ENCODE measurements at places on chromosomes 5 and 9.

DNA sequence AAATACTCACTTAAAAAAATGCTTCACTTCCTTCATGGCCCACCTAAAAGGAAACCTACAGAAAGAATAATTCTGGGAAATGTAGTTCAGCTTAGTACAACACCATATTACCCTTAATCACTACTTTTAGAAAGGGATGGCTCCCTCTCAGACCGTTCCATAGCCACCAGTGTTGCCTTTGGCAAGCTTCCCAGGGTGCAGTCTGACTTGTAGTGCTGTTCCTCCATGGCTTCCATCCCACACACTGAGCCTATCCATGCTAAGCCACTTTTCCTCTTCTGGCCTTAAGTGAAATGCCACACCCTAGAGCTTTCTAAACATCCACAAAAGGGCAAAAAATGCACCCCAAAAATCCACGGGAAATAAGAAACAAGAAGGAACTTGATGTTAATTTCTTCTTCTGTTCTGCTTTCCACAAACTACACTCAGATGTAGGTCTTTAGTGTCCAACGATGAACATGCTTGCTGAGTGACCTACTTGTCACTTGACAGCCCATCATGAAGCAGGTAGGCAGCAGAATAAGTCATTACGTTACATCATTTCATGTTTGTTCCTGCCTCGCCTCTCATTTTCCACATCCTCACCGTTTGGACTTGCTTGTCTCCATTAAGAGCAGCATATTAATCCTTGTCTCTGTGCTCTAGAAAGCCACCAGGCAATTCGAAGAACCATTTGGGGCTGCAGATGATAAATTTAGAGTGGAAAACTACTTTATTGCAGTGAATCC, 391.1 kb upstream of the GRAMD2B start:
- DNase-seq, result peak; percentile 85

DNA sequence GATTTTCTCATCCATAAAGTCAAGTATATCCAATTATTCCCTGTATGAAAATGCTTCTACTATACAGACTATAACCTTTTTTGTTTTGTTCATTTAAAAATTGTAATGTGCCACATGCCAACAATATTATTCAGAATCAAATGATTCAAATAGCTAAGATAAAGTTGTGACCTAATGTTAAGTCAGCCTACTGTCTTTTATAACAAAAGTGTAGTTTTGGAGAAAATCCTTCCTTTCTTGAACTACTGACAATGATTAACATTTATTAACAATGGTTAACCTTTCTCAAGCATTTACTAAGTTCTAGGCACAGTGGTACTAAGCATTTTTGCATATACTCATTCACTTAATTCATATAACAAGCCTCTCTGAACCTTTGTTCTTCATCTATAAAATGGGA, 25.0 kb downstream of the CSF2 start:
- DNase-seq, result no peak

DNA sequence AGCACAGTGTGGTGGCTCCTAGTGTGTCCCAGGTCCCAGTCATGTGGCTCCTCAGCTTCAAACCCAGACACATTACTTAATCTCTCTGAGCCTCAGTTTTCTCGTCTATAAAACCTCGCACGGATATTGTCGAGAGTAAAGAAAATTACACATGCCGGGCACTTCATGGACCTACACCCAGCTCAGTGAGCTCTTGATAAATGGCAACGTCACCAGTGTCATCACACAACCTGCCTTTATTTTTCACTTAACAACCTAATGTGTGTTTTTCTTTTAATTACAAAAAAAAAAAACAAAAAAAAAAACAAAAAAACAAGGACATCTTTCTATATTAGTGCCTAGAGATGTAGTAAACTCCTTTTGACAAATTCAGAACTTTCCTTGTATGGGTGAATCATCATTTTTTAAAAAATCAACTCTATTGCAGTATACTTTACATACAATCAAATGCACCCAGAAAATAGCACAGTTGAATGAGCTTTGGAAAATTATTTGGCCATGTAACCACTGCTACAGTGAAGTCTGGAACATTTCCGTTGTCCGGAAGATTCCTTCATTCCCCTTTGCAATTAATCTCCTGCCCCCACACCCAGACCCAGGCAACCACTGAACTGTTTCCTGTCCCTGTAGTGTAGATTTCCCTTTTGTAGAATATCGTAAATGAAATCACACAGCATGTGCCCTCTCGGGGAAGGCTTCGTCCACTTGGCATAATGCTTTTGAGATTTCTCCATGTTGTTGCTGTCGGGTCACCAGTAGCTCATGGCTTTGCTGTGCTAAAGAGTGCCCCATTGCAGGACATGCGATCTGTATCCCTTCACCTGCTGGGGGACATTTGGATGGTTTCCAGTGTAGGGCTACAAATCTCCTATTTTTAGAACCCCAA, 100.4 kb upstream of the LARP1 start:
- peak; percentile 43 for DNase-seq

DNA sequence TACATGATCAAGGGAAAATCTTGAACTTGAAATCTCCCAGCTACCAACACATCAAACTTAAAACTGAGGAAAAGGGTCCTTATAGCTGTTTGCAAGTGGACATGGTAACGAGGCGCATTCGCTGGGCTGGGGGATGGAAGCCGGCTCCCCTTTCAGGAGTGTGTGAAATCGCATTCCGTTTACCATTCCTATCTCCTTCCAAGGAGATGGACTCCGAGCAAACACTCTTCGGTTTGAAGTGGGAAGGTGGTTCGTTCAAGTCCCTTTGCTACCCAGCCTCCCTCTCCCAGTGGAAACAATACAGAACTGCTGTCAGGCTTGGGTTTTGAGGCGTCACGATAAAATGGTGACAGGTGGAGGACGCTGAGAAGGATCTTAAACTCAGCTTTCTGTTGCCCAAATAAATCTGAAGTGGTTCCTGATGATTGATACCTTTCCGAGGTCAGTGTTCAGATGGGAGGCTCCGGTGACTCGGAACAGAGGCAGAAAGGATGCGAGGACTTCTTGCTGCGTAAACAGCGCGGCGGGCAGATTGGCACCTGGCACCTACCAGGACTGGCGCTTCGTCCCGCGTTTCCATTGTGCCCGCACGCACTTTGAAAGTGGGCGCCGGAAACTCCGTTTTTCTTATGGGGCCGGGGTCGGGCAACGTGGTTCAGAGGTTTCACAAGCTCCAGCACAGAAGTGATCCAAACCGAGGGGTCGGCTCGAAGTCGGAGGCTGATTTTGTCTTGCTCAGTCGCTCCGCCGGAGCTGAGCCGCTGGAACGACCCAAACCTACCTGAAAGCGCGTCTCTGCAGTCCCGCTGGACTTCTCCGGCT, 7.0 kb downstream of the MSX2 start:
- no peak for DNase-seq

GRCh38 chr5:135210286-135211055, 176.4 kb upstream of the PITX1 start:
- DNase-seq, result peak; percentile 42

- DNase-seq, result no peak
Measured at GRCh38 chr9:136001231-136001630, 40.1 kb upstream of the UBAC1 start.

- DNase-seq, result no peak
Measured at GRCh38 chr5:79030663-79031484, 38.6 kb downstream of the DMGDH start.

- no peak for DNase-seq
Measured at GRCh38 chr5:62985749-62986148, 407.1 kb downstream of the LRRC70 start.

GRCh38 chr5:132104556-132104955, 31.0 kb downstream of the CSF2 start:
- DNase-seq, result peak; percentile 66

GRCh38 chr5:21397693-21398092, 1409.7 kb upstream of the CDH18 start:
- DNase-seq, result no peak

DNA sequence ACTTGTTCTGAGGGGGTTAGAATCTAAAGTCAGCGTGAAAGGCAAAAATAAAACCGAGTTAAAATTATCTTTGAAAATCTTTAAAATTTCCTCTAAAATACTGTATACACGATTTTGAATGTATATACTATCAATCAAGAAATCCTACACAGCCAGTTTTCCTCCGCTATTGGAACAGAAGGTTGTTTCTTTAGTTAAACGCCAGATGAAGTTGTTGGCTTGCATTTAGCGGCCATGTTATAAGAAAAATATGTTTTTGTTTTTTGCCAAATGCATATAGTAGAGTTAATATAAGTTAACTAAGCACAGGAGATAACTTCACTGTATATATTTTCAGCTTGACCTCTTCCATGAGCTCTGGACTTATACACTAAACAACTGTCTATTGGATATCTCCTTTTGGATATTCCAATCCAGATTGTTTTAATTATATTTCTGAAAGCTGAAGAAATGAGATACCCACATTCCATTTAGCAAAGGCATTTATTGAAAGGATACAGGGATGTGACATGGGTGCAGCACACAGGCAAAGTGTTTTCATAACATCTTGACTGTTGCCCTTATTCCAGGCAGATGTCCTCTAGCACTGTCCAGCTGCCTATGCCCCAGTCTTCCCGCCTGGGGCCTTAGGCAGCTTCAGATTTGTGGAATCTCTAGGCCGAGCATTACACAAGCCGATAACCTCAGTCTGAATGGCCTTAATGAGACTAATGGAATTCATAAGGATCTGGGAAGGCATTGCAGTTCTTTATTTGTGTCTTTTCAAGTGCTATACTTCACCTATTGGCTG, 10.0 kb upstream of the ATG10 start:
- no peak for DNase-seq

DNA sequence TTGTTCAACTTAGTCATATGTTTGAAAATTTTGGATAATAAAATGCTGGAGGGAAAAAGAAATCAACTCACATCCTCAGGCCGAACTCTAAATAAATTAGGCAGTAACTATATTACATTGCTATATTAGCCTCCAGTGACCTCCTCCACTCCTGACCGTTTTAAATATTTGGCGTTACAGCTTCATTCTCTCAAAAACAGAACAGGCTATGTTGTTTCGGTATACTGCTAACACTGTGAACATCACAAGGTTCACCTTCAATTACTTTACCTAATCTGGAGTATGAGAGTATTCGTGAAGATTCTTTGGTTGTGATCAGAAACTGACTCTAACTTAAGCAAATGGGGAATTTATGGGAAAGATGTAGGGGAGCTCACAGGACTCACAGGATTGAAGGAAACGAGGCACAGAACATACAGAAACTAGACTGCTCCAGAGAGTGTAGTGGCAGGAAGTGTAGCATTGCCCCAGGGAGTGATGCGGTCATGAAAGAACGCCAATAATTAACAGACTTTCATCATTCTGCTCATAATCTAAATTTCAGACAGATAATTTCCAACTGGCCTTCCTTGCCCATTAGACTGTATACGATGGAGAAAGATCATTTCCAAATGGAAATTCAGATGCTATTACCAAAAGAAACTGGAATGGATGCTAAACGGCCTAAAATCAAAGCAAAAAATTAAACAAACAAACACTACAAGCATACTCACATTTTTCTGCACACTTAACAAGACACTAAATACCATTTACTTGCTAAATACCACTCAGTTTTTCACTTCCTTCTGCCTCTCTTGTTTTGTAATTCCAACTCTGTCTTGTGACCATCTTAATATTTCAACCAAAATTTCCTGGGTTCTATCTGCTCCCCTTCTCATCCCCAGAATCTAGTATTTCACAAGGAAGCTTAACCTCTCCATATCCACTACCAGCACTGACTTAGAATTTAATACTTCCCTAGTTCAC, 110.1 kb upstream of the LPAR1 start:
- DNase-seq, result peak; percentile 68

- no peak for DNase-seq
Measured at GRCh38 chr5:128493657-128494329, 44.3 kb downstream of the FBN2 start.

GRCh38 chr5:69454460-69455249, 37.9 kb upstream of the OCLN start:
- DNase-seq, result no peak

DNA sequence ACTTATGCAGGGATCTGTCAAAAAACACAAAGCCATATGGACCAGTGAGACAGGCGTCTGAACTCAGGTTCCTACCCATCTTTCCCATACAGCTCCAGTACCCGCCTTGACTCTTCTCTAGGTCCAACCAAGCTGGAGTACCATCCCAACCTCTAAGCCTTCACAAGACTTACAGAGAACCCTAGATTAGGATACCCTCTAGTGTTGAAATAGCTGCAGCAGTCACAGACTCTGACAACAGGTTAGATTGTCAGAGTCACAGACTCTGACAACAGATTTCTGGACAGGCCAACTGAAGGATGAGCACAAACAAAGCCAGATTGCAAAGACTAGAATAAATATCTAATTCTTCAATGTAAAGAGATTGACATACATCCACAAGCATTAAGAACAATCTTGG, 266.1 kb downstream of the GRIA1 start:
- DNase-seq, result peak; percentile 17

DNA sequence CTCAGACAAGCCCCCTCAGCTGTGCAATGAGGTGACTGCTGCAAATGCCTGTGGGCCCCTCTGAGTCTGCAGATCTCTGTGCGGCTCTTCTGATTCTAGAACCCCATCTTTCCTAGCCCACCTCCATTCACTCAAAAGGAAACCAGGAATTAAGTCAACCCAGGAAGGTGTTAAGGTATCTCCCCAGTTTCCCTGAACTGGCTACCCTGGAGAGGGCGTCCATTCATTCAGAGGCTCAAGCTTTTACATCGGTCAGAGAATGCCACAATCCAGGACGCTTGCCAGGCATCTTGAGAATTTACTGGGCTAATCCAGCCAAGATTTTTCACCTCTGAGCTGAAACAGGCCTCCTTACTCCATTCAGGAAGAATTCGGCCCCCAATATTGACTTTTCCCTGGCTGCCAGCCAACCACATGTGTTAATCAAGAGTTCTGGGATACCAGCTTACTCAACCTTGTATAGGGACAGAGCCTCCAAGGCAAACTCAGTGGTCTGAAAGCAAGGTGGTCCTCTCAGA, 889 bp upstream of the ADAMTS12 start:
- peak; percentile 93 for DNase-seq

DNA sequence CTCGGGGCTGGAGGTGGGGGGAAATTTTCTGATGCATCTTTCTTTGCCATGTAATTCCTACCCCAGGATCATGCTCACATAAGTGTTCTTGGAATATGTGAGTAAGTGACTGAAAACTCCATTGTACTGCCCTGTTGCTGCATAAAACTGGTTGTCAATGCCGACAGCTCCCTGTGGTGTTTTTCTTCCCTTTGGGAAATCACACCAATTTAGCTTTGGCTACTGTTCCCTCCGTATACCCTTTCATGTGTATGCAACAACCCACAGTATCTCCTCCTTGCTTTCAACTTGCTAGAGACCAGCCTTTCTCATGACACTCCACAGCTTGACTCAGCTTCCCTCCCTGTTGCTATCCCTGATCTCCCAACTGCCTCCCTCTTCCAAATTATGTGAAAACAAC, 240.6 kb downstream of the TRIM32 start:
- no peak for DNase-seq

DNA sequence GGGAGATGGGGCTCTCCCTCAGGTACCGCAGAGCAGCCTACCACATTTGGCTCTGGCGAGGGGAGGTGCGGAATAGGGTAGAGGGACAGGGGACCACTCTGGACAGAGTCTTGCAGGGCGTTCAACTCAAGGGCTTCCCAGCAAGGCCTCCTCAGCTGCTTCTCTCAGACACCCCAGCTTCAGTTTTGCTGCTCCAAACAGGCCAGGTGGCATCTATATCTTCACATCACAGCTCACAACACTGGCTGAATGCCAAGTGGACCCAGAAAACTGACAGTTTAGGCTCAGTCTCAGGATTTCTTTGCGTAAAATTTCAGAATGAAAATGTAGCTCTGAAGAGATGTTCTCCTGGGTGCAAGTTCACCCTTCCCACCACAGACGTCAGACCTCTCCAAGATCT, 592.6 kb upstream of the ADAMTS16 start:
- no peak for DNase-seq

Data from cardiac fibroblast (primary cell).